Stimulated activated CD8-positive, alpha-beta memory T cell treated with anti-CD3 and anti-CD28 coated beads, Interleukin-2, amount 100 ng/mL, for 1 hour (primary cell): ENCODE measurements at places on chromosomes 13 and 19.

GRCh38 chr13:44142941-44143665 lies 230.5 kb upstream of the SERP2 start:
- DNase-seq = no peak

DNA sequence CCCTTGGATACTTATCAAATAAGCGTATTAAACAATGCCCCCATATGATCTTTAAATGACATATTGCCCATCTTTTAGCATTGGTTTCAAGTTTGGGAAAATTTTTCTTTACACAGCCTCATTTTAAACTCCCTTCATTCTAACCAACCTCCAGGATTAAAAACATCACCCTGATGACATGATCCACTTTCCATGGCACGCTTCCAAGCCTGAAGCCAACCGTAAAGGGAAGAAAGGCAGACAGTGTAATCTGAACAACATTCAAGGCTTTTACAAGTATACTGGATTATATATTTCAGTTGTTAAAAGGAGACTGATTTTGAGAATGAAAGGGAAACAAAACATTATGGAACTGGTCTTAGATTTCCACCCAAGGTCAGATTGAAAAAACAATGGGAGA lies 1721.9 kb downstream of the OLFM4 start:
- no peak for DNase-seq

DNA sequence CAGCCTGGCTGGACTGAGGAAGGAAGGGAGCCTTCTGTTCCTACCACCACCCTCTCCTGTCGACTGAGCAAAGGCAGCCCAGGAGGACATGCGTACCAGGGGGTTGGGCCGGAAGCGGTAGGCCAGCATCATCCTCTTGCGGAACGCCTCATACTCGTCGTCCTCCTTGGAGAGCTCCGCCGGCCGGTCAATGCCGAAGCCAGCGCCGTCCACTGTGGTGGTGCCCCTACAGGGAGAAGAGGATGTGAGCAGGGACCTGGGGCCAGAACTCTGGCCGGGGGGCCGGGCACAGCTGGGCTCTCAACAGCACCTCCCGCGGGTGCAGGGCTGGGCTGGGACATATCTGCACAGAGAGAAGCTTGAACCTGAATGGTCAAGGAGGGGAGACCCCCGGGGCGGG lies 3.8 kb upstream of the TM6SF2 start:
- no peak for DNase-seq

- DNase-seq = no peak
These were observed 808 bp downstream of the SLITRK5 start for GRCh38 chr13:87671753-87672605.

DNA sequence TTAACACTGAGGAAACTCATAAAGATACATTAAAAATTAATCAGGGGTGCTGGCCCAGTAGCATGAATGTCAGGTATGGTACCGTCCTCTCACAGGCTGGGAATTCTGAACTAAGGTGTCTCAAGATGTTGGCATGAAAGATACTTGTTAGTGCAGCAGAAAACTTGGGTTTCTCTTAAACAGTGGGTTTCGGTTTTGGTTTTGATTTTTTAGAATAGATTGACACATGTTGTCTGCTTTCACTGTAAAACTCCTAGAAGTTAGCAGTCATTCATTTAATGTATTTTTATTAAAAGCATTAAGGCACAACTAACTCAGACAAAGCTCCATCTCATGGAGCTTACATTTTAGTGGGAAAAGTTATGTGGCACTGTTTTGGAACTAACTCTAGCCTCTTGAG lies 3.5 kb upstream of the OBI1 start:
- no peak for DNase-seq

DNA sequence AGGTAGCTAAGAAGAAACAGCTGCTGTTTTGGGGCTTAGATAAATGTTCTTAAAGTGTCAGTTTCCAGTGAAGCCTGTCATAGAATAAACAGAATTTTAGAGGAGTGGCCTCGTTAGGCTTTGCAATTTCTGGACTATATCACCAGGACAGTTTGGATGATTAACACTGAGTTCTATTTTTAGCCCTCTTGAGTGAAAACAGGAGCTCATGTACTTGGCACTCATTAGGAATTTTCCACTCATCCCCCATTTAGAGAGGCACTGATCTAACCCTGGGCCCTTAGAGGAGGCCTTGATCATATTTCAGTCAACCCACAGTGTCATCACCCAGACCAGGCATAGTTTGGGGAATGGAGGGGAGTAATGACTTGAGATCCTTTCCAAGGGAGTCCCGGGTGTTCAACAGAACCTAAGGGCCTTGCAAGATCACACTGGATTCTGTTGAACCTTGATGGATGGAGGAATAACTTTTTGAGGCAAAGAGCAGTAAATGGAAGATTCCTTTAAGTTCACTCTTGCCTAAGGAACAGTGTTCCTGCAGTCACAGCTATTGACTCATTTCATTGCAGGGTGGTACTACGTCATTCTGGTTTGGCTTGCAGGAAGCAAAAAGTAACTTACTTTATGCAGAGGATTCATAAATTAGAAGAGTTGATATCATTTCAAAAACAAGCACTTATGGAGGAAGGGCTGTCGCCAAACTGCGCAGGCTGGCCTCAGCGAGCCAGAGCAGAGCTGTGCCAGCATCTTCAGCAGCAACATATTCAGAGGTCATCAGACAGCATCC lies 160.2 kb downstream of the SLC7A1 start:
- no peak for DNase-seq

DNA sequence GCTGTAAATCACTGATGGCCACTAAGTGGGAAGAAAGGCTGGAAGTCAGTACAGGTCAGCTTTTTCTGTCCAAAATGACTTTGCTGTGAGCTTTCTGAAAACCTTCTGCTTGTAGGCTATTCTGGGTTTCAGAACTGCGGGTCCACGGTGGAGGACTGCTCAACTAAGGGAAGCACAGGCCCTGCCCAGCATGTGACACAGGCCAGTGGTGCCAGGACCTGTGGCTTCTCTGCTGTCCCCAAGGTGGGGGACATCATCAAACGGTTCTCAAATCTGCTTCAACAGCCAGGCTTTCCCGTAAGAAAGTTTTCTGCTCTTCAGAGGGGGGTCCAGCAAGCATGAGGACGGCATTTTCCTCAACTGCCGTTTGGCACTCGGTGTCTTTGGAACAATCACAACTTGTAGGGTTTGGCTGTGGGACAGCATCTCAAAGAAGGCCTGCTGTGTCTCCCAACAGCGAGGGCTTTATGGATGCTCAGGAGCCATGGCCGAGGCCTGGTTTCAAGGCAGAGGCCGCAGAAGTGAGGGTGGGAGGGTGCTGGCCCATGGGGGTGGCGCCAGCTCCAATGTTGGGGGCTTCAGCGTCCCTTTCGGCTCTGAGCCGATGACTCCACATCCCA lies 3.8 kb downstream of the SGTA start:
- DNase-seq = no peak

GRCh38 chr19:57016491-57016890 lies 103.3 kb upstream of the USP29 start:
- no peak for DNase-seq

GRCh38 chr19:4815426-4816201 lies 15.9 kb downstream of the TICAM1 start:
- no peak for DNase-seq

GRCh38 chr19:5627395-5627904 lies 4.6 kb downstream of the SAFB start:
- DNase-seq = no peak

- DNase-seq = no peak
These were observed 1681.5 kb downstream of the EFNB2 start for GRCh38 chr13:104854007-104854406.

GRCh38 chr13:100610391-100611347 lies 22.1 kb upstream of the GGACT start:
- DNase-seq = no peak

DNA sequence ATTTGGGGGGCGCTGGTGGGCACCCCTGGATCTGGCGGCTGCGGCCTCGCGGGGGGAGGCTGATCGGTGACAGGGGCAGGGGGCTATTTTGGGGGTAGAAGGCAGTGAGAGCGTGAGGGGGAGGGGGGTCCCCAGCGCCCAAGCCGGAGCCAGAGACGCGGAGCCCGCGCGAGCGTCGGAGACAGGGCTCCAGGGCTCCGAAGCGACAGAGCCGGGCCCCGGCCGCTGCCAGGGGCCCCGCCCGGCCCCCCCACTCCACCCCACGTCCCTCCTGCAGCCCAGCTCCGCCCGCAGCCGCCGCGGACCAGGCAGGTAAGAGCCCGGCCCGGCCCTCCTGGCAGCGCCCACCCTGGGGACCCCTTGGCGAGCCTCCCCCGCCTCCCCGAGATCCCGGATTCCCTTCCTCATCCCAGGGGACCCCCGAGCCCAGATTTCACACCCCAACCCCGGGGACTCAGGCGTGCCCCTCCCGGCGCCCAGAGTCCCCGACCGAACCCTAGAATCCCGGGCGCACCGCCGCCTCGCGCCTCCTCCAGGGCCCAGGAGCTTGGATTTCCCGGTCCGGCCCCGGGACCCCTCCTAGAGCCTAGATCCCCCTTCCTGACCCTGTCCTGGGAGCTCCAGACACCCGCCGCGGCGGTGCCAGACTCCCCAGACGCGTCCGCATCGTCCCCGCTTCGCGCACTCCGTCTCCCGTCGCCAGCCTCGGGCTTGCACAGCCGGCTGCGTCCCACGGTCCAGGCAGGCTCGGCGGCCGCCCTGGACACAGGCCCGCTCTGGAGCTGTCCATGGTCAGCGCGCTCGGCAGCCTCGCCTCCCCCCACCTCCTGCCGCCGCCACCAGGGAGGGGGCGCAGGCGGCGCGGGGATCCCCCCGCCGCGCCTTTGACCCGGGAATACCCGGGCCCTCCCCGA lies at the start of gene PPFIA3:
PPFIA3 (plus strand) TSS at position 134 of the 914 bp plus-strand sequence. CDS start 8,330 bp downstream, outside the sequence.
- no peak for DNase-seq

DNA sequence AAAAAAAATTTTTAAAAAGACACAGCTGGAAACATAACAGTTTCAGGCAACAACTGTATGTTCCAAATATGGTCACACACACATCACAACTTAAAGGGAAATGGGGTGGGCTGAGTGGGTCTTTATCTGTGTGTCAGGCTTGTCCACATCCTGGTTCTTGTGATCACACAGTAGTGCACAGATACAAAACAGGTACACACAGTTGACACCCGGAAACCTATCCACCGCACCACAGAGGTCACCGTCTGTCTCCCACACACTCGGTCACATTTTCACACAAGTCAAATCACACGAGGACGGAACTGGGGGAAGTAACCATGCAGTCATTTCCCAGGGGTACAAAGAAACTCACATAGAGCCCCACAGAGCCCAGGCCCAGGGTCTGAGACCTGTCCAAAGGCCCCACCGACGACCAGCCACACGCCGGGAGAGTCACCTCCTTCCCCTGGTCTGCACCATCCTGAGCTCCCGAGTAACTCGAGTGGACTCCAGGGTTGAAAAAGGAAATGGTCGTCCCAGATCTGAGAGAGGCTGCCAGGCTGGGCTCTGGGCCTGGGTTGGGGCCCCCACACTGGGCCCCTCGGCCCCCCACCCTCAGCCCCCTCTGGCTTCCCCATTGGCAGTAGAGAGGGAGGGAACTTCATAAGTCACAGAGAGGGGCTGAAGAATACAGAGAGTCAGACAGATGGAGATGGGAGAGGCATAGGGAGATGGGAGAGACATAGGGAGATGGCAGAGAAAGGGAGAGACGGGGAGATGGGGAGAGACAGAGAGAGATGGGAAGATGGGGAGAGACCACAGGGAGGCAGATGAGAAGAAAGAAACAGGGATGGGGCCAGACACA lies 1.3 kb upstream of the PPAN start:
- DNase-seq = peak; percentile 53

GRCh38 chr13:95260031-95260525 lies 41.2 kb downstream of the ABCC4 start:
- no peak for DNase-seq

DNA sequence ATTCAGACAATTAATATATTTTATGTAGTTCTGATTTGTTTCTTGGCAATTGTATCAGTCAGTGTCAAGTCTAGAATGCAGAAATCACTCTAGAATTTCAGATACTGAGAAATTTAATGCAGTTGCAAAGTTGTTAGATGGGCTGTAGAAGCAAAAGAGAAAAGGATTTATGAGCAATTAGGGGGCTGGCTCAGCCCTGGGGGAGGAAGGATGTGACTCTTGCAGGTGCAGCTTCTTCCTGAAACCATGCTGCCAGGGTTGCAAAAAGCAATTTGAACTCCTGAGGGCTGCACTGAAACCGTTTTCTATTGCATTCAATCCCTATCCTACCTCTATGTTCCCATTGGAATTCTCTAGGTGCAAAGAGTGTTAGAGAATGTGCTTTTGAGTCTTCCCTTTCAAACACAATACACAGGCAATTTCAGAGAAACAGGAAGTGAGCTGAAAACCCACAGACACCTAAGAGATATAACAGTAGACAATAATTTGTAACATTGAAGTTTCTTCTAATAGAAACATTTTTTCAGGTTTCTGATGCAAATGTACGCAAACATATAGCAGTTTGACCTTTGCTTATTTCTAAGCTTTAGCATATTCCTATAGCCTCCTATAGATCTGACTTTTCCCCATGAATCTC lies 814.7 kb upstream of the ATXN8OS start:
- DNase-seq = no peak

- no peak for DNase-seq
These were observed 502.9 kb upstream of the ARGLU1 start for GRCh38 chr13:107070792-107071191.
